Ammon's horn (tissue), 1 donor: ENCODE measurements at places on chromosomes 7 and 10.

DNA sequence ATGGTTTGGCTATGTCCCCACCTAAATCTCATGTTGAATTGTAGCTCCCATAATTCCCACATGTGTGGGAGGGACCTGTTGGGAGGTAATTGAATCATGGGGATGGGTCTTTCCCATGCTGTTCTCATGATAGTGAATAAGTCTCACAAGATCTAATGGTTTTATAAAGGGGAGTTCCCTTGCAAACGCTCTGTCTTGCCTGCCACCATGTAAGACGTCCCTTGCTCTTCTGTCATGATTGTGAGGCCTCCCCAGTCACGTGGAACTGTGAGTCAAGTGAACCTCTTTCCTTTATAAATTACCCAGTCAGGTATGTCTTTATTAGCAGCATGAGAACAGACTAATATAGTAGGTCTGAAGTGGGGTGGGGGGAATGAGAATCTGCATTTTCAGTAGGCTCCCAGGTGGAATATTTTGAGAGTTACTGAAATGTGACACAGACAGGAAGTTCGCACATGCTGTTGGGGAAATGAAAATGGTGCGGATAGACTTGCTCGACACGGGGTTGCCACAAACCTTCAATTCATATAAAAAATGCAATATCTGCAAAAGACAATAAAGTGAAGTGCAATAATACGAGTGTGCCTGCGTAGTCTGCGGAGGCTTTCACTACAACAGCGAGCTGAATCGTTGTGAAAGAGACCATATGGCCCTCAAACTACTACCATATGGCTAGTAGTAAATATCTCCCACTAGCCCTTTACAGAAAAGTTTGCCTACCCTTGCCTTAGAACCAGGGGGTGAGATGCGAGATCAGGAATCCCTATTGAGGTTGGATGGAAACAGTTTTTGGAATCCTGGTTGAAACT, 166.1 kb downstream of the GRK5 start:
- peak; percentile 31 for DNase-seq

DNA sequence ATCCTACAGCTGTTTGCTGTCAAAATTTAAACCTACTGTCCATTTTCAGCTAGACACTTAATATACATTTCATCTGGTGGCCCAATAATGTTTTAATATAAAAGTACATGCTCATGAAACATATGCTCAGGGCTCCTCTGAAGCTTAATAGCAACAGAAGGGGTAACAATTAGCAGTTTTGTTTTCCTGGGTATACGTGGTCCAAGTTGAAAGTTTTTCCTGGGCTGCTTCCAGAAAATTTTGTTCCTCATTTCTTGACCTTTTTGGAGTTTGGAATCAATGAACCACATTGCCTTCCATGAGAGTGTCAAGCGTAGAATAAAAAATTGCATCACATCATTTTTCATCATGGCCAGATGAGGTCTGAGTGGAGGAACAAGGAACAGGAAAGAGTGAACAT, 537.3 kb upstream of the MGMT start:
- no peak for DNase-seq

GRCh38 chr7:109967406-109967805, 1123.5 kb upstream of the LRRN3 start:
- DNase-seq: no peak

DNA sequence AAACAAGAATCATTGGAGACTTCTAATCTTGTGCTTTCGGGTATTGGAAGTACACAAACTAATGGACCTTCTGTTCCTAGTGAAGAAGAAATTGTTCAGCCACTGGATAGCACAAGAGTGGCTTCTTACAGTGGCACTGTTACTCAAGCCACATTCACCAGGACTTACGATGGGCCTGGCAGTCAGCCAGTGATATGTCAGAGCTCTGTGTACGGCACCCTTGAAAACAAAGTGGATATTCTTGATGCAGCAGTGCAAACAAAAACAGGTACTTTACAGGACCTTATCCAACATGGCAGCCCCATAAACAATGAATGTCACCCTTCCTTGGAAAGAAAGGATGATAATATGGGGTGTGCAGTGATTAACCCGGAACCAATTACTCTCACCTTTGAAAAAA, 61.6 kb downstream of the TASOR2 start:
- no peak for DNase-seq

GRCh38 chr10:45147000-45147399, 146.3 kb downstream of the ZNF22 start:
- DNase-seq: no peak

GRCh38 chr7:44189286-44189992, at the start of gene GCK:
Gene GCK (minus strand): TSS chr7:44189439. CDS start chr7:44188953, 486 bp downstream.
- DNase-seq: no peak

- DNase-seq: no peak
Observed at GRCh38 chr7:108461840-108462239, 5.6 kb upstream of the NRCAM start.

DNA sequence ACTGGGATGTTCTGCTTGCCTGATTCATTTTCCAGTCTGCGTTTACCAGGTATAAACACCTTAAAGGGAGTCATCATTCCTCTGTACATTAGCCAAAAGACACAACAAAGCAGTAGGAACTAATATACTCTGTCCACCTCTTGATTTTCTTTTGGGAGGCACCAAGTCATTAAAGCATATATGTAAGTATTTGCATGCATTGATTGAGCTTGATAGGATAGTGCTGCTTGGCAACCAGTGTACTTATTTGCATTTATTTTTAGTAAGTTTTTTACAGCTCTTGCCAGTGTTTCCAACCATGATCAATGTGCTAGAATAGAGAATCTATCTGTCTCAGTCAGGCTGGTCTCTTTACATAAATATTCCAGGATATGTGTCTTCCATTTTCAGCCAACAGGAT, 353.3 kb upstream of the SEMA3C start:
- no peak for DNase-seq

DNA sequence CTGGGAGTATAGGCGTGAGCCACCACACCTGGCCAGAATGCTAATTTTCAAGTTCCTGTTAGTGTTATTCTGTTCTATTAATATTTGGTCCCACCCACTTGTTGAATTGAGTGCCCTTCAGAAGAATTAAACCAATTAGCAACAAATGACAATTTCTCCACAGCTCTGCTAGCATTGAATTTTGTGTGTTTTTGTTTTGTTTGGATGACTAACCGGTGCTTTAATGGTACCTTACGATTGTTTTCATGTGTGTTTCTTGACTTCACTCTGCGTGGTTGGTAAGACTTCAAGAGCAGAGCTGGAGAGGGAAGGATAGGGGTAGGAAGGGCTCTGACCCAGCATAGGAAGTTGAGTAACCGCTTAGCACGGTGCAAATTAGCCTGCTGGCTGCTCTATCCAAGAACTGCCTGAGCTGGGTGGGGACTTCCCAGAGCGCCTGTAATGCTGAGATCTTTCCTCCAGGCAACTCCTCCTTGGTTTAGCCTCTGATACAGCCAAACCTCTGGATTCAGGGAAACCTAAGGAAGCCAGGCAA, 4.6 kb downstream of the ARPC1B start:
- DNase-seq: peak; percentile 72

DNA sequence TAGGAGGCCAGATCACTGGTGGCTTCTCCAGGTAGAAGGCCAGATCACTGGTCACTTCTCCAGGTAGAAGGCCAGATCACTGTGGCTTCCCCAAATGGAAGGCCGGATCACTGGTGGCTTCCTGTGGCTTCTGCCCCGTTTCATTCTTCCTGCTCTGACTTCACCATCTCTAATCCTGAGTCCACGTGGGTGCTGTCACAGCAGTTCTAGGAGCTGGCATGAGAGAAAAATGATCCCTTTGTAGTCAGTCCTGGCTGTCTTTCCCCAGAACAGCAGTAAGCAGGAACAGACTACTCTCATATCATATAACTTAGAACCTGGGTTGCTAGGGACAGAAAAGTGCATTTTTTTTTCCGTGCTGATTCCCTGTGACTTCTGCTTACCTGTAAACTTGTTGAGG, 90.9 kb downstream of the ACTR3B start:
- DNase-seq: peak; percentile 63

GRCh38 chr7:75813084-75813483, 522 bp downstream of the CCL24 start:
- no peak for DNase-seq

DNA sequence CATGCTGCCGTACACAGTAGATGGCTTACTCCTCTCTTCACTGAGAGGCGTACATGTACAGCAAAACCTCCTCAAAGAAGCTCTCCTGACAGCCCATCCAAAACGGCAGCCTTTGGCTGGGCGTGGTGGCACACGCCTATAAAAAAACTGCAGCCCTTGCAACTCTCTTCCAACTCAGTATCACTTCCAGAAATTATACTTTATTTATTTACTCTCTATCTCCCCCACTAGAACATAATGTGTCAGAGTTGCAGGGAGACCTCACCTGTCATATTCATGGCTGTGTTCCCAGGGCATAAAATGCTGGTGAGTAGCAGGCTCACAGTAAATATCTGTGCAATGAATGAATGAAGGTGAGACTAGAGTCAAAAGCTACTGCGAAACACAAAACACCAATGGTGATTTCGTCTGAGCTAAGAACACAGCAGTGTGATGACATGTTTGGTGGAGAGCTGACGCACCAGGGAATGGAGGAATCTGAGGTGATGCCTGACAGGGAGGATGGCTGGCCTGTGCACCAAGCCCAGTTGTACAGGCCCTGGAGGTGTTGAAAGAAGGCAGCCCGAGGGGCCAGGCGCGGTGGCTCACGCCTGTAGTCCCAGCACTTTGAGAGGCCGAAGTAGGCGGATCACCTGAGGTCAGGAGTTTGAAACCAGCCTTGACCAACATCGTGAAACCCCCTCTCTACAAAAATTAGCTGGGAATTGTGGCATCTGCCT, 55.3 kb downstream of the COBL start:
- DNase-seq: no peak

GRCh38 chr7:121452389-121452788, 56.3 kb upstream of the FAM3C start:
- no peak for DNase-seq

DNA sequence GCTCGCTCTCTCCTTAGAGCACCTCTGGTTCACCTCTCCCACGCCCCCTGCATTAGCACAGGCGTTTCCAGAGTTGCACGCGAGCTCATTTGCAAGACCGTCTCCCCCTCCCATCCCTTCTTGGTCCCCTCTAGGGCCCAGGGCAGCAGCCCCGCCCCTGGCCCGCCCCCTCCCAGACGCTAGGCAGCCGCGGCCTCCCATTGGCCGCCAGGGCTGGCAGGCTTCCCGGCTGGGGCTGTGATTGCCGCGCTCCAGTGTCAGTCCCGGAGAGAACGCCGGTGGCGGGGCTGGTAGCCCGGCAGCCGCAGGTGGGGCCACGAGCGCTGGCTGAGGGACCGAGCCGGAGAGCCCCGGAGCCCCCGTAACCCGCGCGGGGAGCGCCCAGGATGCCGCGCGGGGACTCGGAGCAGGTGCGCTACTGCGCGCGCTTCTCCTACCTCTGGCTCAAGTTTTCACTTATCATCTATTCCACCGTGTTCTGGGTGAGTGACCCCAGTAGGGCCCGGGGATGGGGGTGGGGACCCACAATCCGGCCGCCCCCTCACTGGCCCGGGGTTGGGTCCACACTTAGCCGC, at the start of gene TSPAN15:
Gene TSPAN15 (plus strand): TSS at position 257 of the 575 bp plus-strand sequence. CDS start 130 bp downstream, at position 387.
- peak; percentile 95 for DNase-seq

GRCh38 chr10:323651-324293, 188.5 kb downstream of the ZMYND11 start:
- DNase-seq: peak; percentile 54

- DNase-seq: no peak
Observed at GRCh38 chr7:157471259-157472125, 134.7 kb downstream of the DNAJB6 start.

DNA sequence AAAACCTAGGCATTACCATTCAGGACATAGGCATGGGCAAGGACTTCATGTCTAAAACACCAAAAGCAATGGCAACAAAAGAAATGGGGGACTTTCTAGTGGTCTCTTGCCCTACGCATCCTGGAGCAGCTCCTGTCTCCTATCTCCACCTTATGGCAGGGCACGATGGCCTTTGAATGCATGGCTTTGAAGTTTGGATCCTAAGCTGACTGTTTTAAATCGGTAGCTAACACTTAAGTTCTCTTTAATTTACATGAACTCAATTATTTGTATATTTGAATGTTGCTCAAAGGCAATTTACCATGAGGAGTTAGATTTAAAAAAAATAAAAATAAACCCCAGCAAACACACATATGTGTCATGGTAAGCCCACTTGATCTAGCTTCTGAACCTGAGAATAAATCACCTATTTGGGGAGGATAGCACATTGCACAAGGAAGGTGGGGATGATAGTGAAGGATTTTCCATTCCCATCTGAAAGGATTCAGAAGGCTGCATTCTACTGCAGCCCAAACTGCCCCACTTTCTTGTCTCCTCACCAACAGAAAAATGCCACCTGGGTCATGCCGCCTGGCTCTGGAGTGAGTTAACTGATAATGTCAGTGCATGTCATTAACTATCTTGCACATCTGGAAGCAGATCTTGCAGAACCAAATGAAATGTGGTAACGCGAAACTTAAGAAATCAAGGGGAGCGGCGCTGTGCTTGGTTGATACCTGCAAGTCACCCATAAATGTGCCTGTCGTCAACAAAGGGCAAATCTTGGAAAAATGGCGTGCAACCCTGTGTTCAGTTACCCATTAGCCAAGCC, 12.4 kb downstream of the KLF6 start:
- no peak for DNase-seq
